ENCODE measurements at places on chromosomes 6 and 20.

- no peak for DNase-seq
These were observed 52.3 kb downstream of the ZFAND3 start for GRCh38 chr6:37871616-37872372.

DNA sequence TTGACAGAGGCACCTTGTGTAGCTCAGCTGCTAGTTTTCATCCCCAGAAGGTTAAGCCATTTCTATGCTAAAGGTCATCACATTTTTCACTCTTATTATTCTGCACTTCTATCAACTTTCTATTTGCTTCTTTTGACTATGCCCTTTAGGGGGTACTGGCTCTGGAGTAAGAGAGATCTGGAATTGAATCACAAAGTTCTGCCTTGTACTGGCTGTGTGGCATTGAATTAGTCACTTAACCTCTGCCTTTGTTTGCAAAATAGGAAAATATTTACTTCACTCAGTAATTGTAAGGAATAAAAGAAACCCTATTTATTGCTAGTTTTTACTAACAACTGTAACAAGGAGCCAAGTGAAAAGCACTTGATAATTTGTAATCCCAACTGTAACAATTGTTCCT is 56.8 kb upstream of the MTRF1L start:
- DNase-seq: no peak

- no peak for DNase-seq
These were observed 17.5 kb downstream of the C20orf173 start for GRCh38 chr20:35511814-35512420.

- no peak for DNase-seq
These were observed 10.9 kb downstream of the PYGB start for GRCh38 chr20:25258828-25259227.

DNA sequence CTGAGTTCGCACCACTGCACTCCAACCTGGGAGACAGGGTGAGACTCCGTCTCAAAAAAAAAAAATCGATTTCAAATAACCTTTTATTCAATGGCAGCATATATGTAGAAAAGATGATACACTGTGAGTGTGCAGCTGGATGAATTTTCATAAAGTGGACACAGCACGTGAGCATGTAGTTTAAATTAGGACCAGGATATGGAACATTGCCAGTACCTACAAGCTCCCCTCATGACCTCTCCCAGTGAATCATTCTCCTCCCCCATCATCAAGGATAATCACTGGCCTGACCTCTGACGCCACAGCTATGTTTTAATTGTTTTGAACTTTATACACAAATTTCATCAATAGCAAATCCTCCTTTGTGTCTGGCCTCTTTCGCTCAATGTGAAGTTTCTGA is 53.8 kb upstream of the HDAC2 start:
- no peak for DNase-seq

DNA sequence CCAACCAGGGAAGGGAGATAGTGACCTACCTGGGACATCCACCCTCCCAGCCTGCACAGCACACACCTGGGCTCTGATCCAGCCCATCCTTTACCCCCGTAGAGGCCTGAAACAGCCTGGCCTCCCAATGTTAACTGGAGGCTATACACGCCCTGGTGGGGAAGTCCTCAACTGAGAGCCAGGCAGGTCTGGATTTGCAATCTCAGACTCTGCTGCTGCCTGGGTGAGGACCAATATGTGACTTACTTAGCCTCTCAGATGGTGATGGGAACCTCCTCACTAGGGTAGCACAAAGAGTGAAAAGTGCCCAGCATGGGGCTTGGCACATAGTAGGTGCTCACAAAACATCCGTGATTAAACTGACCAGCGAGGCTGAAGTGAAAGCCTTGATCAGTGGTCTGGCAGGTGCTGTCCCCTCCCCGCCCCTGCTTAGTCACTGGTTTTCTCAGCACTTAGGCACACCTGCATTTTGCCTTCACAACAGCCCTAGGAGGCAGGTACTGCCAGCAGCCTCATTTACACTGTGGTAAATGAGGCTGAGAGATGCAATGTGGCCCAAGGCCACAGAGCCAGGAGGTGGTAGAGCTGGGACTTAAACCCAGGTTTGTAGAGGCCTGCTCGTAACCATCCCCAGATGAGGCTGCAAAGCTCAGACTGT is 12.4 kb downstream of the PEDS1 start:
- DNase-seq: no peak

GRCh38 chr6:116307001-116307400 is 27.3 kb upstream of the TSPYL1 start:
- no peak for DNase-seq

- DNase-seq: no peak
These were observed 9.0 kb upstream of the DDX27 start for GRCh38 chr20:49210101-49210756.

GRCh38 chr6:146305092-146305491 is 238.5 kb upstream of the RAB32 start:
- DNase-seq: no peak

All from activated T-helper 1 cell treated with anti-CD3 and anti-CD28 coated beads, Interleukin-12 subunit alpha, Interleukin-12 subunit beta, Interleukin-2, Interleukin-4 antibody, amounts not matched to agents 30 ng/mL and 10 ng/mL and 1 ng/mL, durations not matched to agents 14 hours and 24 hours and 36 hours (primary cell).